ENCODE measurements at places on chromosomes 6 and 20. TPM values are rescaled to one million over a fixed set of nuclear protein-coding genes. Genes with fewer than 3 reads are reported as not detected.

SMLR1 gene
- total RNA-seq: not detected

DNA sequence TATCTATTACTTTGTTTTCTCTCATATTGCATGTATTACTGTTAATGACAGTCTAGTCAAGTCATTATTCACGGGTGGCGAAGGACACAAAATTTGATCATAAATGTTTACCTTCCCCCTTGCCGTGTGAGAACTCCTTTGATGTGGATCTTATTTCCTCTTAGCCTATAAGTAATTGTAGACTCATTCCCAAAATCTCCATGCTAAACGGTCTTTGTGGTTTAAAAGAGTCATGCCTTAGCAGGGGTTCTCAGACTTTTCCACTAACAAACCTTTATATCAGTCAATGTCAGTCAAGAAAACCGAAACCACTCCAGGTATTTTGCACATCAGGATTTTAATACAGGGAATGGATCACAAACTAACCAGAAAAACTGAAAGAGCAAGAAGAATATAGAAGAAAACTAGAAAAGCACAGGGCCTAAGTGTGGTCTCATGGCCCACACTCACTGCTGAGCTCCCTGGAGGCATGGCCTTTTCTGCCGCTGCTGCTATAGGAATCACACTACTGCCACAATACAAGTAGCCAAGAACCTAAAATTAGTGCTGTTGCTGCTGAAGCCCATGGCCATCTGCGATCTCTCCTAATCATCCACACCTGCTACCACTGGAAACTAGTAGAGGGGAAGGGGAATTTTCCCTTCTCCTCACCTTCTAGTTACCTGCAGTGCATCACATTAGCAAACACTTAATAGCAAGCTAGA lies 186.0 kb upstream of the POU3F2 start:
- DNase-seq: no peak

DNA sequence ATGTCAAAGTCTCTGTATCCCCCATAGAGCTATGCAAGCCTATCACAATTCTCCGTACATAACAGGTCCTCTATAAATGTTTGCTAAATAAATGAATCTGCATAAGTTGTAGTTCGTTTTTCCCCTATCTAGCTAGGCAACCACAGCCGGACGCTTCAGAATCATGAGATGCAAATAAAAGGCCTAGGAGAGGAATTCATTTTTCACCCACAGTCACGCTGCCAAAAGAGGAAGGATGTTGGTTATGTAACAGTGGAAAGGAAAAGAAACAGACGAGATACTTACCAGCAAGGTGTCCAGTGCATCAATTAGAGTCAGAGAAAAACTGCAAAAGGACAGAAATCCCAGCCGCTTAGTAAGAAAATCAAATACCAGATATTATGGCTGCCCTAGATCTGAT lies 2.4 kb downstream of the EDEM2 start:
- no peak for DNase-seq

DNA sequence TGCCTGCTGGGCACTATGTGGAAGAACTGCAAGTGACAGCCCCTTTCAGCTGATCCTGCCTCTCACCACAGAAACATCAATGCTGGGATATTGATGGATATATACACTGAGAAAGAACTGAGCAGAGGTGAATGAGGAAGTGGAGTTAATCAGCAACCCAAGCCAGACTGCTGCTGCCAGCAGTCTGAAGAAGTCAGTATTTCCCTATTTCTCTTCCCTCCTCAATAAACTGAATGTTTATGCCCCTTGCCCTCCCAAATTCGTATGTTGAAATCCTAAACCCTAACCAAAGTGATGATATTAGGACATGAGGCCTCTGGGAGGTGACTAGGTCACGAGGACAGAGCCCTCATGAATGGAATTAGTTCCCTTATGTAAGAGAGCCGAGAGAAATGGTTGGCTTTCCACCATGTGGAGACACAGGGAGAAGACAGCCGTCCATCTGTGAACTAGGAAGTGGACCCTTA lies 76.3 kb downstream of the CDK19 start:
- DNase-seq: no peak

DNA sequence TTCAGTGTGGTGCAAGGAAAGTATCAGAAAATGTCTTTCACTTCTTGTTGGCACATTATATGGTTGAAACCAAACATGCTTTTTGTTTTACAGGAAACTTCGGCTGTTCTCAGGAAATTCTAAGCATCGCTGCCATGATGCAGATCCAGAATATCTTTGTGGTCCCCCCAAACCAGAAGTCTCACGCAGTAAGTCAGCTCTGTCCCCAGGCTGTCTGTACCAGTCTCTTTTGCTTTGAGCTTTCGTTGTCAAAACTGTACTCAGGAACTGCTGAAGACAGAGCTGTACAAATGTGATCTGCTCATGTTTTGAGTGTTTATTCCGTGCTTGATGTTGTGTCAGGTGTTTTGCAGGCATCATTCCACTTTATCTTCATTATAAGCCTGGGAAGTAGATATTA lies 59.6 kb downstream of the DHX35 start:
- no peak for DNase-seq

All from chondrocyte (in vitro differentiated cells).